ENCODE measurements at places on chromosomes 13 and 19. TPM values are rescaled to one million over a fixed set of nuclear protein-coding genes. Genes with fewer than 3 reads are reported as not detected.

DNA sequence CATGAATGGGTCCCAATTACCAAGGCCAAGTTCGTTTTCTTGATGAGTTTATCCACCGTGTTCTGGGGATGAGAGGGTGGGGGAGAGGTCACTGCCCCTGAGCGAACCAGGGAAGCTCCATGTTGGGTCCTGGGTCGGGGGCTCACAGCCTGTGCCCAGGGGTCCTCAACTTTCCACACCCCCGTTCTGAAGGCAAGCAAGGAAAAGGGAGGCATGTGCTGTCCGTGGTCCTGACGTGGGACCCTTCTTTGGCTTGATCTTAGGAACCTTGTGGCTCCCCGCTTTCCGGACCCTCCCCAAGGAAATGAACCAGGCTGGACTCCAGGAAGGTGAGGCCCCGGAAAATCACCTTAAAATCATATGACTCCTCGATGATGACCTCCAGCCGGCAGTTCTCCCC lies 18.2 kb upstream of the MEIS3 start:
- no peak for DNase-seq

- no peak for DNase-seq
Observed at GRCh38 chr13:40599124-40599523, 67.3 kb downstream of the FOXO1 start.

- DNase-seq: peak; percentile 93
Observed at GRCh38 chr19:43464134-43464775, 1.2 kb downstream of the LYPD3 start.

GRCh38 chr13:109336730-109337129 lies 449.7 kb downstream of the IRS2 start:
- no peak for DNase-seq

DNA sequence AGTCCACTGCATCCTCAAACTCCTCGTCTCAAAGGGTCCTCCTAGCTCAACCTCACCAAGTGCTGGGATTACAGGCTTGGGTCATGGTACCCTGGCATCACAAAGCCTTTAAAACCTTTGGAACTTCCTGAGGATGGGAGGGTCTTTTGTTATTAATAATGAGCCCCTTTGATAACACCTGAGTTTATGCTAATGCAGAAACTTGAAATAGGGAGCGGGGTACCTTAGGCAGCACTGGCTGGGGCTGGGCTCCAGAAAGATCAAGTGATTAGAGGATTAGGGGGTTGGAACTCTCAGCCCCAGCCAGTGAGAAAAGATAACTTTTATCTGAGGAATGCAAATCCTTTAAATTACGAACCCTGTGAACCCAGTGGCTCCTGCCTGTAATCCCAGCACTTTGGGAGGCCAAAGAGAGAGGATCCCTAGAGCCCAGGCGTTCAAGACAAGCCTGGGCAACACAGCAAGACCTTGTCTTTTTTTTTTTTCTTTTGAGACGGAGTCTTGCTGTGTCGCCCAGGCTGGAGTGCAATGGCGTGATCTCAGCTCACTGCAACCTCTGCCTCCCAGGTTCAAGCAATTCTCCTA lies 9.3 kb upstream of the PSPC1 start:
- no peak for DNase-seq

DNA sequence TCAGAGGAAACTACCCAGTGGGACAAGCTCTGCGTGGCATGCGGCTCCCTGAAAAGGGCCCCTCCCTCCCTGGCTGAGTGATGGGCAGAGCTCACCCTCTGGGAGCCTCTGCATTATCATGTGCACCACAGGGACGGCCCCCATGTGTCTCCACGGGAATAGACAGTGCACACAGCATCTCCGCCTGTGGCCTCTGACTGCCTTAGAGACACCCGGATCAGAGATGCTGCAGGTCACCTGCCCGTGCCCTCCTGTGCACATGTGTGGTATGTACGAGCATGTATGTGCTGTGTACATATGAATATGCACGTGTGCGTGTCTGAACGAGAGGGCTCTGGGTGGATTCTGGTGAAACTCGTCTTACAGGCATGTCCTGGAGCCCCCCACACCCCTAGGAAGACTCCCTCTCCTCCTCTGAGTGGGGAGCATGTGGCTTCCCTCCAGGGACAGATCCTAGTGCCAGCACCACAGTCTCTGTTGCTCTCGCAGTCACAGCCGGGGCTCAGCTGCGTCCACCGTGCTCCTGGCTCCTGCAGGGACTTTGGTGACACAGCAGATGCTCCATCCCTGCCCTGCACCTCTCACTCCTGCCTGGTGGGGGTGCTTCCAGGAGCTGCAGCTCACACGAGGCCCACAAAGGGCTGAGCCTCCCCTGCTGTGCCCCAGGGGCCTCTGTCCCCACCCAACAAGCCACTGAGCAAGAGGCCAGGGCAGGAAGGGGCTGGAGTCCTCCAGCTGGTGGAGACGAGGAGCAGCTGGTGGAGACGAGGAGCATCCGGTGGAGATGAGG lies 19.6 kb downstream of the C13orf46 start:
- no peak for DNase-seq

- no peak for DNase-seq
Observed at GRCh38 chr13:33682020-33682564, 135.9 kb upstream of the RFC3 start.

Gene VSTM1
- 0.76 TPM for total RNA-seq

DNA sequence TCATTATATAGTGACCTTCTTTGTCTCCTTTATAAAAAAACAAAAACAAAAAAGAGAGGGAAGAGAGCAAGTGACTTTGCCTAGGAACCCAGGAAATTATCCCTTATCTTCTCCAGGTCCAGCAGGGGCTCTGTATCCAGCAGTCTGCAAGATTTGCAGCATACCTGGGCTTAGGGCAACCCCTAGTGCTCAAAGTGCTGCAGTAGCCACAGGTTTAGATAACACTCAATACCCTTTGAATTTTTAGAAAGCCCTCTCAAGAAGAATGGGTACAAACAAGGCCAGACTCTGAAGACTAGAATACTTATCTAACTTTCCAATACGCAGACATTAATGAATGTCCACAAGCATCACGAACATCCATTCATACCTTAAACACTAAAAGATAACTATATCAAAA lies 43.2 kb downstream of the CCNA1 start:
- DNase-seq: no peak

DNA sequence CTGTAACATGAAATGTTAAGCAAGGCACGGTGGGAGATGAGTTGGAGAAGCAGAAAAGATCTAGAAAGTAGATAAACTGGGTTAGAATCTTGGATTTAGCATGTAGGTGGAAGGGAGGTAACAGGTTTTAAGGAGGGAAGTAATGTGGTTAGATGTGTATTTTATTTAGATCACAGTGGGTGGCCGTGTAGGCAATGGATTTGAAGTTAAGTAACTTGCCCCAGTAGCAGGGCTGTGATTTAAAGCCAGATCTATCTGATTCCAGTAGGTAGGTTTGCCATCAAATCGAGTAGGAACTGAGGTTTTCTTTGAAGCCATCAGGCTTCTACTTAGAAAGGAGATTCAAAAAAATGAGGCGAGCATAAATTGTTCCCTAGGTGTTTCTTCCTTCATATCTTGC lies 50.6 kb upstream of the IL17D start:
- DNase-seq: no peak

Gene CD33
- 10.7 TPM for total RNA-seq

DNA sequence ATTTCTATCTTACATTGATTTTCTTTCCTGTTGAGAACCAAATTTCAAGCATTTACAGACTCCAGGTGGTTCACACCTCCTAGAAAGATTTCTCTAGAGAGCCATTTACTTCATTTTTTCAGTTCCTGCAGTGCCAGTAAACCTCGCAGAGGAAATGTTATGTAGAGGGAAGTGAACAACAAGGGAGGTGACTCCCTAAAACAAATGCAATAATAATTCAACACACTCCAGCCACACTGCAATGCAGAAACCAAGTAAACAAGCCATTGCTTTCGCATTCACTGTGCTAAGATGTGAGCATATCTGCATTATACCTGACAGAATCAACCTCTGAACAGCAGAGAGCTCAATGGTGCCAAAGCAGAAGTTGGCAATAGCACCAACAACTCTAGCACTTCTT lies 215.1 kb downstream of the RBM26 start:
- no peak for DNase-seq

Gene CATSPERD
- not detected for total RNA-seq

- DNase-seq: no peak
Observed at GRCh38 chr13:110130431-110130830, 176.5 kb downstream of the COL4A1 start.

DNA sequence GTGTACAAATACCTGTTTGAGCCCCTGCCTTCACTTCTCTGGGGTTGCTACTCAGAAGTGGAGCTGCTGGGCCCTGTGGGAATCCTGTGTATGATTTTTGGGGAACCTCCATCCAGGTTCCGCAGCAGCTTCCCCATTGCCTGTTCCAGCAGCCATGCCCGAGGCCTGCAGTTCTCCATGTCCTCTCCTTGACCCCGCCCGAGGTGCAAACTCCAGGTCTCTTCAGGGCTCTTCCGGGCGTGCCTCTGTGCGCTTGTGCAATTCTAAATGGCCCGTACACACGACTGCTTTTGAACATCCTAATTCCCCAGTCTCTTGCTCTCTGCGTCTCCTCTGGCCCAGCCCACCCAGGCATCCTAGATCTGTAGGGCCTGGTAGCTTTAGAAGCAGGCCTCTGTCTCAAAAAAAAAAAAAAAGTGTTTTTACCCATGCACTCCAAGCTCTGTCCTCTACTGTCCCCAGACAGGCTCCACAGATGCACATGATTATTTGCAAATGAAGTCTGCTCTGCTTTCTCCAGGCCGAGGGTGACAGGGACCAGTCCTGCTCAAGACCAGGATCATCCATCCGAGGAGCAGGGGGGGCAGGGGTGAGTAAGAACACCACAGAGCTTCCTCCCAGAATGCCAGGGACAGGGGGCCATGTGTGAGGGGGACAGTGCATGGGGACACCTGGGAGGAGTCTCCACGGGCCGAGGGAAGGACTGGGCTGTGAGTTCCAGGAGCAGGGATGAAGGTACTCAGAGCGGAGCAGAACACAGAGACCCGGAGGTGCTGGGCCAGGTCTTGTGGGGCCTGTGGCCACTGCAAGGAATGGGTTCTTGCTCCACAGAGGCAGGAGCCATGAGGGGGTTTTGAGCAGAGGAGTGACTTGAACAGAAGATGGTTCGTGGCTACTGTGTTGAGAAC lies 51.7 kb downstream of the SLC7A9 start:
- no peak for DNase-seq

Gene SLC25A41
- total RNA-seq: 0.27 TPM

DNA sequence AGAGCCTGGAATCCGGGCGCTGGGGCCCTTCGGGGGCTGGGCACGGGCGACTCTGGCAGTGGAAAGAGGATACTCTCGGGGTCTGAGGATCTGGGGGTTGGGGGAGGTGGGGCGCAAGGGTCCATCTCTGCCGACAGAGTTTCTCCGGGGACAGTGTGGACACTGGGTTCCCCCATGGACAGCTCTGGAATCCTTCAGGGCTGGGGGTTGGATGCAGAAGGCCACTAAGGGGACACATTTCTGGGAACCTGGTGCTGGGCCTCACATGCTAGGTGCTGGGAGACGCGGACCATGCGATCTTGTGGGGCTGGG lies 2.3 kb downstream of the TGFBR3L start:
- DNase-seq: peak; percentile 55

DNA sequence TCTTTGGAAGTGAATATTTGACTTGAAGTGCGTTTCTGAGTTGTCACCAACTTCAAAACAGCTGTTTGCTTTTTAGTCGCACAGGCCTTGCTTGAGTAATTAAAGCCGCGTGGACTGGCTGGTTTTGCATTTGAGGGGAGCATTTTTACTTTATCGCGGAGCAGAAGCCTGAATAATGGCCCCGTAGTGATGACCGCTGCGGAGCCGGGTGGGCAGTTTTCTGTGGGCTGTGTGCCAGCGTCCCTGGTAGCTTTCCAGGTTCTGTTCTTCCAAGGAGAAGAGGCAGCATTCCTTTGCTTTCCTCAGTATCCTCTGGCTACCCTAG lies 1.1 kb downstream of the NAA16 start:
- no peak for DNase-seq

Gene WDR87
- total RNA-seq: not detected

DNA sequence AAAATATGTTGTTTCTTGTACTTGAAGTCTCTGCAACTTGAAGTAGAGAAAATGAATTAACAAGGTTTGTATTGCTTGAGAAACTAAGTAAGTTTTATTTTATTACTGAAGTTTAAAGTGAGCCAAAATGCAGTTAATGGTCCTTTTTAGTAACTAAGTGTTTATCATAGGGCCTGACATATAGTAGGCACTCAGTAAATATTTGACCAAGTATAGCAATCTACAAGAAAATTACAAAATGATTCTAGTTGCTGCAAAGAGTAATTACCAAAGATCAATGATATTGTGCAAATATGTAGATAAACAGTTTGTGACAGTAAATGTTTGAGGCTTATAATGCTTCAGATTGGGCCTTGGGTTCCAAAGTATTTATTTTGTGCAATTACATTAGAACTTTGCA lies 2.4 kb upstream of the XPO4 start:
- no peak for DNase-seq

GRCh38 chr19:46515290-46515609 lies 19.6 kb upstream of the PNMA8B start:
- no peak for DNase-seq
